ENCODE measurements at places on chromosomes 11 and 22.

DNA sequence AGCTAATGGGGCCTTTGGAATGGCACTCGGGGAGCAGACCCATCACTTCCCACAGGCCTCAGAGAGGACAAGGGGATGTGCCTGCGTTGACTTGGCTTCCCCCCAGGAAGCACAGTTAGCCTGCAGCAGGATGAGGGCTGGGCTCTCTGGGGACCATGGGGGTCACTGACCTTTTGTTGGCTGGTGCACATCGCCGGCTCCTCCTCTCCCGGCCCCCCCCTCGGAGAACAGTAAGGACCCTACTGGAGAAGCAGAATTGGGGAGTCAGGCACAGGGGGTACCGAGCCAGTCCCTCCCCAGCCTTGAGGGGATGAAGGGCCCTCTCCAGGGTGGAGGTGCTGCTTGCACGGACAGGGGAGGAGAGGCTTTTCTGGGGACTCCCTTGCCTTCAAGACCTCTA lies 32.8 kb downstream of the NRXN2 start:
- DNase-seq: no peak

DNA sequence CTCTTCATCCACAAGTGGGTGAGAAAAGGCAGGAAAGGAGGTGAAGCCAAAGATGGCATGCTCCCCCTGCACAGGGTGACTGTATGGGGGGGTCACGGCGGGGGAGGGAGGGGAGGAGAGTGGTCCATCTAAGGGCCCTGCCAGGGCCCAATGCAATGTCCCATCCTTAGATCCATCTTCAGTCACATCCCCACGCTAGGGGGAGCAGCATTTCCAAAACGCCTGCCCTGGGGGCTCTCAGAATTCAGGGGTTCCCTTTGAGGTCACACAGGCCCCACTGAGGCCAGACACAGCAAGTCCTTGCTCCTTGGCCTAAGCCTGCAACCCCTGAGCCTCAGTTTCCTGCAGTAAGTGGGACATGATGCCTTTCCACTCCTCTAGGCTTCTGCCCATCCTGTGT lies 52.4 kb downstream of the RTN4R start:
- no peak for DNase-seq

GRCh38 chr11:31813391-31814175 lies 2.5 kb upstream of the PAX6 start:
- DNase-seq: no peak

- no peak for DNase-seq
These were observed 160.5 kb downstream of the MIAT start for GRCh38 chr22:26817926-26818325.

GRCh38 chr11:44963136-44963535 lies 12.5 kb upstream of the TP53I11 start:
- no peak for DNase-seq

- no peak for DNase-seq
These were observed 54.5 kb downstream of the MRTFA start for GRCh38 chr22:40582063-40582462.

DNA sequence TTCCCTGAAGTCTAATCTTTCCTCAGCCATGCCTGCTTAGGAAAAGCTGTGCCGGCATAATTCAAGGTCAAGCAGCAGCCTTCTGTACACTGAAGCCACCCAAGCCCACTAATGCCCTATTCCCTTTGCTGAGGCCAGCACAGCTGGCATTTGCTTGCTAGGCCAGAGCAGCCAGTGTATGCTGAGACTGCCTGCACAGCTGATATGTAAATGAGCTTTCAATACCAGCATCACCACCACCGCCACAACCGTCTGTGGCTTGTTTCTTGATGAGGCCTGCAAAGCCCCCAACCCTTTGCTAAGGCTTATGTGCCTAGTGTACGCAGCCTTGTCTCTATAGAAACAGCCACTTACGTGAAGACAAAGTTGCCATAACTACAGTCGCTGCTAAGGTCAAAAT lies 56.3 kb upstream of the TNRC6B start:
- no peak for DNase-seq

GRCh38 chr11:1530686-1531448 lies 41.2 kb downstream of the DUSP8 start:
- DNase-seq: no peak

- no peak for DNase-seq
These were observed 626 bp downstream of the KRTAP5-7 start for GRCh38 chr11:71527576-71528210.

- DNase-seq: no peak
These were observed 5.0 kb downstream of the PRDX5 start for GRCh38 chr11:64322925-64323260.

- no peak for DNase-seq
These were observed 62.7 kb downstream of the PAK1 start for GRCh38 chr11:77411137-77411707.

DNA sequence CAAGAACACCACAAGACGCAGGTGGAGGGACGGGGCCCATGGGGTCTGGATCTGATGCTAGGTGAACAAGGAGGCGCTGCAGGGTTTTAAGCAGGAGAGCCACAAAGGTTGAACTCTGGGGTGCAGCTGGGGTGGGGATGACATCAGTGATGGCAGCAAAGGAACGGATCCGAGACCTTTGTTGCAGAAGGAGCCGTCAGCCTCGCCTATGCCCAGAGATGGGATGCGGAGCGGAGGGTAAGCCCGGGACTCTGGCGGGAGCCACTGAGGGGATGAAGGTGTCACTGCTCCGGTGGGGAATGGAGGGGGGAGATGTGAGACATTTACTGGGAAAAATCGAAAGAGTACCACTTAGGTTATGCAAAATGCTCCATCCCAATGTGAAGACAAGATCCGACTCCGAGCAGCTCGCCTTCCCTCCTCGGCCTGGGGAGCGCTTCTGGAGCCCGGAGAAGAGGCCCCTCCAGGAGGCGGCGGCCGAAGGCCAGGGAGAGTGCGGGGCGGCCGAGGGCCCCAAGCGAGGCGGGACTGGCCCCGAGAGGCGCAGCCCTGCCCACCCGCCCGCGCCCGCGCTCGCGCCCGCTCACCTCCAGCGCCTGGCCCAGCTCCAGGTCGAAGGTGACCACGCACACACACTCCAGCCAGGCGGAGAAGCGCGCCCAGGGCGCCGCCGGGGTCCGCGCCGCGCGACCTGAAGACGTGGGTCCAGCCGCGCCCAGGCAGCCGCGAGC lies 422 bp downstream of the DENND6B start:
- peak; percentile 14 for DNase-seq

DNA sequence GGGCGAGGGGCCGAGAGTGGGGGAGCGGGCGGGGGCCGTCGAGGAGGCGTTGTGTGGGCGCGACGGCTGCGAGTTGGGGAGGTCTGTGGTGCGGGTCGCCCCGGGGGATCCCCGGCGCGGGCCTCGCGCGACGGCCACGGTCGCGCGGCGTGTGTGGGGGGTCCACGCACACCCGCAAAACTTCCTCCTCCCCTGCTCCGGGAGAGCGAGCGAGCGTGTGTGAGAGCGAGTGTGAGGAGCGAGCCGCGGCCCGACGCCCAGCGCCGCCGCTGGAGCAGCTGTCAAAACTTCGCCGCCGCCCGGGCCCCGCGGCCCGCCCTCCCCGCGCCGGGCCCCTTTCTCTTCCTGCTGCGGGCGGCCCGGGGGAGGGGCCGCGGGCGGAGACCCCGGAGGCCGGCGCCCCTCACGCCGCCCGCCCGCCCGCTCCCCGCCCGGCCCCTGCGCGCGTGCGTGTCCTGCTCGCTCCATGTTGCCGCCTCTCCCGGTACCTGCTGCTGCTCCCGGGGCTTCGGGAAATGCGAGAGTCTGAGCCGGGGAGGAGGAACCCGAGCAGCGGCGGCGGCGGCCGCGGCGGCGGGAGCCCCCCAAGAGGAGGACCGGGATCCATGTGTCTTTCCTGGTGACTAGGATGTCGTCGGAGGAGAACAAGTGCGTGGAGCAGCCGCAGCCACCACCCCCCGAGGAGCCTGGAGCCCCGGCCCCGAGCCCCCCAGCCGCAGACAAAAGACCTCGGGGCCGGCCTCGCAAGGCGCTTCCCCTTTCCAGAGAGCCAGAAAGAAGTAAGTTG lies 9.0 kb upstream of the CCT8L2 start:
- DNase-seq: no peak

DNA sequence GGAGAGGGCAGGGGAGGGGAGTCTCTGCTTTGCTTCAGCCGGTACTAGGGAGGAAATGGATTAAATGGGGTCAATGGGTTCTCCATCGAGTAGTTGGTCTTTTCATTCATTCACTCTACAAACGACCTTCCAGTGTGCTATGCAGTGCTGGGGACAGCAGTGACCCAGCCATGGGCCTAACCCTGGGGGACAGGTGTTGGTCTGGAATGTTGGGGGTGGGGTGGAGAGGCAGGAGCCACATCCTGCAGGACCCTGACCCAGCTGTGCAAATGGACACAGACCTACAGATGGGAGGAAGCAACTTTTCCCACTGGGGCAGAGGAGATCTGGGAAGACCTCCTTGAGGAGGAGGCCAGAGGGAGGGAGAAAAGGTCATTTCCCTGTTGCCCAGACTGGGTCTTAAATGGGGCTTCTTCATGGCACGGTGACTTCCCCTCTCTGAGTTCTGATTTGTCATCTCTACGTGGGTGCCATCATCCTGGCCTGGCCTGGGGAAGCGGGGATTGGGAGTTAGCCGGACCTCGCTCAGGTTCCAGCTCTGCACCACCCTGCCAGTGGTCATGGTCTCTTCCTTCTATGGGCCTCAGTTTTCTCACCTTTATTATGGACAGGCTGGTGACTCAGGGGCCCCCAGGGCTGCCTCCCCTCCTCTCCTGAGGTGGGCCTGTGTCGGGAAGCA lies 2.0 kb downstream of the CYTH4 start:
- DNase-seq: no peak

DNA sequence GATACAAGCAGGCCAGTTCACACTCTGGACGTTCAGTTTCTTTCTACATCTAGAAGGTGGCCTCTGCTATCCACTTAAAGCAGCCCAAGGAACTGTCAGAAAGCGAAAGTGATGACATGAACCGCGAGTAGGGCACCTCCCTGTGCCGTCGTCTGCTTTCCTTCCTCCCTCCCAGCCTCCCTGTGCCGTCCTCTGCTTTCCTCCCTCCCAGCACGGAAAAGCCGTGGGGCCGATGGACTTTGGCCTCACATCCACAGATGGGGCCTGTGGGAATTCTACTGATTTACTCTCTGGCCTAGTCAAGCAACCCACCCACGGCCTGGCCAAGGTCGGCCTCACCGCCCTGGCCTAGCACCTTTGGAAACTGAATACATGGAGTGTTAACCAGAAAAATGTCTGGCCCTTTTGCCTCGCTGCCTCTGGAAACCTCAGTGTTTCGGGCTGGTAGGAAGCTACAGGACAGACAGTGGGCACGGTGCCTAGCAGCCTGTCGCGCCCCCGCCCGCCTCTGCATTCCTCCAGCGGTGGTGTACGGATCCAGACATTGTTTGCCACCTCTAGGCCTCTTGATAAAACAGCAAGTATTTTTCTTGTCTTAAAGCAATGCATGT lies 14.2 kb downstream of the PEX26 start:
- peak; percentile 74 for DNase-seq

- no peak for DNase-seq
These were observed 148.1 kb downstream of the SPON1 start for GRCh38 chr11:14110629-14111028.

- peak; percentile 34 for DNase-seq
These were observed 148.4 kb downstream of the ME3 start for GRCh38 chr11:86523738-86524619.

DNA sequence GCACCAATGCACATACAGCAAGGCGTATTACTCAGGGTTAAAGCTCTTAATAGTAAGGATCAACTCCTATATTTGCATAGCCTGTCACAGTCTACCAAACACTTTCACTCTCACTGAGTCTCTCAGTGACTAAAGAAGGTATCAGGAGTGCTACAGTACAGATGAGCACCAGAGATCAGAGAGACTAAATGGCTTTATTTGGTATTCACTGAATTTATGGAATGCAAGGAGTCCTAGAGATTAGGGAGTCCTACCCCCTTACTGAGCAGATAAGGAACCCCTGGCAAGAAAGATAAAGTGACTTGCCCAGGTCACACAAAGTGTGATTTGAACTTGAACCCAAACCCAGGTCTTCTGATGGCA lies 396.4 kb upstream of the CCDC90B start:
- no peak for DNase-seq

- DNase-seq: no peak
These were observed 286.4 kb downstream of the NXPE2 start for GRCh38 chr11:114964676-114965214.

GRCh38 chr11:102347462-102348370 lies 702 bp downstream of the BIRC2 start:
- no peak for DNase-seq

GRCh38 chr11:117096201-117096991 lies 1.8 kb downstream of the SIK3 start:
- DNase-seq: peak; percentile 59

GRCh38 chr11:114270531-114271270 lies 25.5 kb upstream of the NNMT start:
- no peak for DNase-seq

DNA sequence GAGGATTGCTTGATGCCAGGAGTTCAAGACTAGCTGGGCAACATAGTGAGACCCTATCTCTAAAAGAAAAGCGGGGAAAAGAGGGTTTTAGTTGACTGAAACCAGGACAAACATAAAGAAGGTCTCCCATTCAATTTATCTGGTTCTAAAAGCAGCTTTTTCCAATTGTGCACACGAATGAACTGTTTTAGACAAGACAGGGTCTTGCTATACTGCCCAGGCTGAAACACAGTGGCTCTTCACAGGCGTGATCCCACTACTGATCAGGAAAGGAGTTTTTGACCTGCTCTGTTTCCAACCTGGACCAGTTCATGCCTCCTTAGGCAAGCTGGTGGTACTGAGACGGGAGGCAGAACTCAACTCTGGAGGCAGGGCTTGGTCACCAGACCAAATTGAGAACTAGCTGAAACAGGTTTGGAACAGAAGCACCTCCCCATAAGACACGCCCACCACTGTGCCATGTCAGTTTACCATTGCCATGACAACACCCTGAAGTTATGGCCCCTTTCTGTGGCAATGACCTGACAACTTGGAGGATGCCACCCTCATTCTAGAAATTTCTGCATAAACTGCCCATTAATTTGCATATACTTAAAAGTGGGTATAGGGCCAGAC lies 2.8 kb upstream of the NUCB2 start:
- no peak for DNase-seq

- no peak for DNase-seq
These were observed 4.6 kb upstream of the RNF185 start for GRCh38 chr22:31155422-31155821.

- DNase-seq: no peak
These were observed 15.3 kb downstream of the MAP6 start for GRCh38 chr11:75653532-75653931.

DNA sequence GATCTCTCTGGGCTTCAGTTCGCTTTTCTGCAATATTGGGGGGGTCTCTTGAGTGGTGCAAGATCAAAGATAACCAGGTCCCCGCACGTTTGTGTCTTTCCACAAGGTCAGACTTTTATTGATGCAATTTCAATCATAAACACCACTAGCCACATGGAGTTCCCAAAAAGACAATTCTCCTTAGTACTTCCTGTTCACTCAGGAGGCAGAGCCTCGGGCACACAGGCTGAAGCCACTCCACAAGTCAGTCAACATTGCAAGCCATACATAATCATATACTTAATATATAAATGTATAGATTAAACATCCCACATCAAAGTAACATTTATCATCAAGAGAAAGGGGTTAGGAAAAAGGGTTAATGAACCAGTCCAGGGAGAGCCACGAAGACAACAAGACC lies 12.0 kb downstream of the ST14 start:
- DNase-seq: no peak

Data from HuH-7.5 (cell line).